CD8-positive, alpha-beta memory T cell (primary cell): ENCODE measurements at places on chromosomes 4 and X. TPM values are rescaled to one million over a fixed set of nuclear protein-coding genes. Genes with fewer than 3 reads are reported as not detected.

Gene BMPR1B
- total RNA-seq: not detected

Gene CBR4
- total RNA-seq: 17.1 TPM

Gene CRLF2
- total RNA-seq: 0.13 TPM

Gene S100P
- total RNA-seq: 1.2 TPM

Gene TCP11X2
- total RNA-seq: not detected

Gene SERPINA7
- not detected for total RNA-seq

Gene MAP7D2
- total RNA-seq: 0.53 TPM

DNA sequence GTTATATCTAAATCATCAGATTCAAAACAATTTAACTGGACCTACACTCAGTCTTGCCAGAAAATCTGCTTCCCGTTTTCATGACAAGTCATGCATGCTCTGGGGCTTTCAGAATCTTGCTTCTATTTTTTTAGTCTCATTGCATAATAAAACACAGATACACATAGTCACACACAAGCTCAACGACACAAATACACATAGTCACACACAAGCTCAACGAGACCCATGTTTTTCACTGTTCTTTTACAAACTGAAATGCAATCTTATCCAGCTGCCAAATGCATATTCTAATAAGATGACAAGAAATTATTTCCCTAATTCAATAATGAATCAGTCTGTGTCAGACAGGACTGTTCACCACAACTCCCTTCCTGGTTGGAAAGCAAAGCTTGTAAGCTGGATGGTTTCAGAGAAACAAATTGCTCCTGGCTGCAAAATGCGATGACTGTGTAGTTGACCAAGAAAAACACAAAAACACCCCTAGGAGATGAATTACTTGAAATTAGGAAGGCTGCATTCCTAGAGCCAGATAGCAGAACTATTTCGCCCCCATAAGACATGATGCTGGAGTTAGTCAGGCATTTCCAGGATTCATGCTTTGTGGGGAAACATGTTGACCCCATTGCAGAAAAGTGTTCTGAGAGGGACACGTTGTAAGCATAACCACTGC lies 208.7 kb downstream of the CHIC2 start:
- no peak overlapping the region for H3K27ac ChIP-seq
- no peaks in the 10 kb centered on the region for H3K4me1 ChIP-seq
- DNase-seq: no peak
- no peaks in the 10 kb centered on the region for H3K36me3 ChIP-seq
- H3K4me3 ChIP-seq: no peak overlapping the region
- no peaks in the 10 kb centered on the region for H3K27me3 ChIP-seq

- H3K36me3 ChIP-seq: no peaks in the 10 kb centered on the region
- H3K27ac ChIP-seq: no peak overlapping the region
- H3K4me1 ChIP-seq: no peaks in the 10 kb centered on the region
- no peaks in the 10 kb centered on the region for H3K27me3 ChIP-seq
- no peak overlapping the region for H3K4me3 ChIP-seq
- DNase-seq: no peak
Measured at GRCh38 chr4:179817317-179817716, 2375.1 kb upstream of the AGA start.

DNA sequence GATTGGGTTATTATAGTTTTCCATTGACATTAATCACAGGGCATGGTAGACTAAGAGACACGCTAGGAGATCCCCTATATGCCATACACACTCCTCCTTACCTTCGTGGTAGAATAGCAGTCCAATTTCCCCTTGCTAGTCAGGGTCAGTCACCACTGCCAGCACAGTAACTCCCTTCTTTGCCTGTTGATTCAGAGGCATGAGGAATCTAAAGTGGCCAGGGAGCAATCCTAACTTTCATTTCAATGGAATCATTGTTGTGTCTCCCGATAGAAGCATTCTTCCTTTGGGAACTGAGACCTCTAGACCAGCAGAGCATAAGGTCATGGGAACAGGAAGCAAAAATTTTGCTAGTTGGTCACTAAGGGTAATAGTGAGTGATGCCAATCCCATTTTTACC lies 51.1 kb downstream of the COL25A1 start:
- DNase-seq: no peak
- H3K27ac ChIP-seq: no peak overlapping the region
- no peaks in the 10 kb centered on the region for H3K27me3 ChIP-seq
- H3K36me3 ChIP-seq: no peaks in the 10 kb centered on the region
- no peak overlapping the region for H3K4me3 ChIP-seq

GRCh38 chr4:112073181-112073580 lies 72.1 kb upstream of the FAM241A start:
- DNase-seq: no peak
- H3K27ac ChIP-seq: no peak overlapping the region
- H3K27me3 ChIP-seq: no peaks in the 10 kb centered on the region
- no peaks in the 10 kb centered on the region for H3K4me1 ChIP-seq

DNA sequence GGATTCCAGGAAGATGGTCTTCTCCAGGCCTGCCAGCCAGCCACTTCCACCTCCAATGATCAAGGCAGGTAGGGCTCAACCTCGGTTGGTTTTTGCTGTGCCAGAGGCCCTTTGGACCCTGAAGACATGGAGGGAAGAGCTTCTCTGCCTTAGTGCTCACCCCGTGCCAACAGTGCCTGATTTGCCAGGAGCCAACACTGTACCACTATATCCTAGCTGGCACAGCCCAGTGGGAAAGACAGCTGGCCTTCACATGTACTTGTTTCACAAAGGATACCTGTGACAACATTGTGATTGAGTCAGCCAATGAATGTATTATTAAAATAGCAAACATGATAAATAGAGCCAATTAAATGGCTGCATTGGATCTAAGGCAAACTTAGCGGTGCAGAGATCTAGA lies 51.9 kb upstream of the PRPS1 start:
- no peaks in the 10 kb centered on the region for H3K36me3 ChIP-seq
- H3K4me3 ChIP-seq: no peak overlapping the region
- no peaks in the 10 kb centered on the region for H3K27me3 ChIP-seq
- H3K27ac ChIP-seq: no peak overlapping the region

- no peak overlapping the region for H3K4me3 ChIP-seq
- H3K36me3 ChIP-seq: no peaks in the 10 kb centered on the region
- no peak for DNase-seq
- no peaks in the 10 kb centered on the region for H3K4me1 ChIP-seq
- no peak overlapping the region for H3K27ac ChIP-seq
- no peaks in the 10 kb centered on the region for H3K27me3 ChIP-seq
Measured at GRCh38 chr4:17721496-17722355, 59.7 kb downstream of the FAM184B start.

- DNase-seq: no peak
- no peak overlapping the region for H3K27ac ChIP-seq
- no peaks in the 10 kb centered on the region for H3K27me3 ChIP-seq
- no peak overlapping the region for H3K4me3 ChIP-seq
Measured at GRCh38 chr4:52157641-52158316, 106.7 kb downstream of the SPATA18 start.

- H3K4me3 ChIP-seq: no peak overlapping the region
- H3K36me3 ChIP-seq: no peaks in the 10 kb centered on the region
- DNase-seq: no peak
- no peaks in the 10 kb centered on the region for H3K27me3 ChIP-seq
- no peaks in the 10 kb centered on the region for H3K4me1 ChIP-seq
- H3K27ac ChIP-seq: no peak overlapping the region
Measured at GRCh38 chr4:173635395-173635794, 105.4 kb upstream of the HAND2 start.

DNA sequence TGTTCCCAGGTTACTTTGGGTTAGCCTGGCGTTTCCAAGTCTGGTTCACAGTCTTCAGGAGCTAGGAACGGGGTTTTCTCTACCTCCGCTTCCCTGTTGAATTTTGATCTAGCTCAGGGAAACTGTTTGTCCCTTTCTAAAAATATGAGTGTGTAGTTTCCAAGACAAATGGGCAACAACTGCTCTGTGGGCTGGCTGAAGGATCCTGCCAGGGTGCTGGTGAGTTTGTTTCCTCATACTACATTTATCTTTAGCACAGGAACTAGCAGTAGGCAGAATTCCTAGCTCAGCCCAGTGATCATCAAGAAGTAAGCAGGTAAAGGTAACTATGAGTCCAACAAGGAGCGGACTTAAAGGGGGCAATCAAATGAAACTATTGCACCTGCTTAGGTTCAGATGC lies 13.3 kb upstream of the FAM47E start:
- DNase-seq: no peak
- H3K4me1 ChIP-seq: no peaks in the 10 kb centered on the region
- H3K4me3 ChIP-seq: no peak overlapping the region
- no peaks in the 10 kb centered on the region for H3K27me3 ChIP-seq
- no peak overlapping the region for H3K27ac ChIP-seq

GRCh38 chr4:2587213-2587823 lies 50.9 kb downstream of the FAM193A start:
- no peak for DNase-seq
- no peak overlapping the region for H3K27ac ChIP-seq
- no peaks in the 10 kb centered on the region for H3K36me3 ChIP-seq
- H3K27me3 ChIP-seq: no peaks in the 10 kb centered on the region
- peaks cover 41% of the 10 kb centered on the region for H3K4me1 ChIP-seq
- no peak overlapping the region for H3K4me3 ChIP-seq
